Mammary epithelial cell (primary cell): ENCODE measurements at places on chromosomes 11 and 22. TPM values are rescaled to one million over a fixed set of nuclear protein-coding genes. Genes with fewer than 3 reads are reported as not detected.

- no peak for DNase-seq
These were observed 8.3 kb upstream of the SSTR3 start for GRCh38 chr22:37220543-37220981.

DNA sequence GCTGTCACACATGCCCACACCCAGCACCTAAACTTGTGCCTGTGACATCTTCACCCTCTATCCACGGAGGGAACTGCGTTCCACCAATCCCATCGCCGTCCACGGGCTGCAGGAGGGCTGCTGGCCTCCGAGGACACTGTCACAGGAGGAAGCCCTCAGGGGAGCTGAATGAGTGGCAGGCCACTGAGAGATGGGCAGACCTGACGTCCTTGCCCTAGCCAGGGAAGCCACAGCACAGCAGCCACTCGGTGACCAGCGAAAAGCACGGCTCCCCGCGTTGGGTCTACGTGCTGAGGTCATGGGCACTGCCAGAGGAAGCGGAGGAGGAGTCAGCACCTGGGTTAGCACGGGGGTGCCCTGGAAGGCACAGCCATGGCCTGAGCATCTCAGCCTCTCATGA, 50.5 kb downstream of the IGSF9B start:
- no peak for DNase-seq

GAL3ST1 gene
- not detected in 2 replicates for total RNA-seq

GRCh38 chr11:68211546-68211945, 1.6 kb downstream of the KMT5B start:
- DNase-seq: no peak

APOBEC3A gene
- not detected for total RNA-seq
